Dermis blood vessel endothelial cell (primary cell): ENCODE measurements at places on chromosomes 16 and 17.

DNA sequence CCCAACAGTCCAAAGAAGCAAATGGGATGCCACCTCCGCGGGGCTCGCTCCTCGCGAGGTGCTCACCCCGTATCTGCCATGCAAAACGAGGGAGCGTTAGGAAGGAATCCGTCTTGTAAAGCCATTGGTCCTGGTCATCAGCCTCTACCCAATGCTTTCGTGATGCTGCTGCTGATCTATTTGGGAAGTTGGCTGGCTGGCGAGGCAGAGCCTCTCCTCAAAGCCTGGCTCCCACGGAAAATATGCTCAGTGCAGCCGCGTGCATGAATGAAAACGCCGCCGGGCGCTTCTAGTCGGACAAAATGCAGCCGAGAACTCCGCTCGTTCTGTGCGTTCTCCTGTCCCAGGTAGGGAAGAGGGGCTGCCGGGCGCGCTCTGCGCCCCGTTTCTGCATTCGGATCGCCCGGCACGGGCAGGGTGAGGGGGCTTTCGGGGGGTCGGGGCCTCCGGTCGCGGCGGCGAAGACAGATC lies at the start of gene CDH13:
CDH13 (plus strand) TSS at position 179 of the 471 bp plus-strand sequence.
- peak; percentile 68 for DNase-seq

GRCh38 chr17:30472238-30472890 lies 4.8 kb upstream of the GOSR1 start:
- no peak for DNase-seq

GRCh38 chr17:2174468-2175293 lies 119.8 kb downstream of the HIC1 start:
- peak; percentile 96 for DNase-seq

DNA sequence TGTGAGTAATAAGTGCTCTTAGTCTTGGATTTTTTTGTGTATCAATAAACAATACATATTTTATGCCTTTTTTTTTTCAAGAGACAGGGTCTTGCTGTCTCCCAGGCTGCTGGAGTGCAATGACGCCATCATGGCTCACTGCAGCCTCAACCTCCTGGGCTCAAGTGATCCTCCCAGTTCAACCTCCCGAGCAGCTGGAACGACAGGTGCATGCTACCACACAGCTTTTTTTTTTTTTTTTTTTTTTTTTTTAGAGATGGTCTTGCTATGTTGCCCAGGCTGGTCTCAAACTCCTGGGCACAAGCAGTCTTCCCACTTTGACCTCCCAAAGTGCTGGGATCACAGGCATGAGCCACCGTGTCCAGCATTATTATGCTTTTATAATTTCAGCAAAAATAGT lies 13.0 kb downstream of the ACSF2 start:
- no peak for DNase-seq

- no peak for DNase-seq
Observed at GRCh38 chr17:35448899-35449227, 297 bp upstream of the SLFN13 start.

DNA sequence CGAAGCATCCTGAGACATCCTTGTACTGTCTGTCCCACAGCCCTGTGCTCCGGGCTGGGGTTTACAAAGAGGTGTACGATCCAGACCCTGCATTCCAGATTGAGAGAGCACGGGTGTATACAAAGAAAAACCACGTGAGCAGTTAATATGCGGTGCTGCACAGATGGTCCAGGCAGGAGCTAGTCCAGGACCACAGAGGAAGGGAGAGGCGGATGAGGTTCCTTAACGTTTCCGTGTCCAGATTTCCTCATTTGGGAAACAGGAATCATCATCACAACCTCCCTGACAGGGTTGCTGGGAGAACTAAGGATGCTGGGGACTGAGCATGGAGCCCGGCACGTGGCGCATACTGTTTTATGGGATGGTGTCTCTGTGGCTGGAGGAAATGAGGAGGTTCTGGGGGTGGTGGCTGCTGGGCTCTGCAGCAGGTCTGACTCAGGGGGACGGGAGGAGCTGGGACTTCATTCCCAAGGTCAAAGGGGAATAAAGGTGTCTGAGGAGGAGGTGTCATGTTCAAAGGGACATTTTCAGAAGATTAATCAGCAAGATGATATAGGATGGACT lies 26.2 kb downstream of the WIPI1 start:
- no peak for DNase-seq

DNA sequence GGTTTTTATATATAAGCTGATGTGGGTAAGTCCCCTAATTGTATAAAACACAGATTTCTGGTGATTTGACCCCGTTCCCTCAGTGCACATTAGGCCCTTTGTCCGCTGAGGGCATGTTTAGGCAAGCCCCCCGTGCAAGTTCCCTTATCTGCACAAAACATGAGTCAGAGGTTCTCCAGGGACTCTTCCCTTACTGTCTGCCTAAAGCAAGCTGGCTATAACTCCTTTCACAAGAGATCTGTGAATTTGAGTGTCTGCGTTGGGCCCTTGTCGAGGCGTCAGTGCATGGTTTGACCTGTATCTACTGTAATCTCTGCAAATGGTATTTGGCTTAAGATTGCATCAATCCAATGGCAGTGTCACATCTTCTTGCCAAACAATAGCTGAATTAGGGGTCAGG lies 712.8 kb downstream of the CDH8 start:
- no peak for DNase-seq

DNA sequence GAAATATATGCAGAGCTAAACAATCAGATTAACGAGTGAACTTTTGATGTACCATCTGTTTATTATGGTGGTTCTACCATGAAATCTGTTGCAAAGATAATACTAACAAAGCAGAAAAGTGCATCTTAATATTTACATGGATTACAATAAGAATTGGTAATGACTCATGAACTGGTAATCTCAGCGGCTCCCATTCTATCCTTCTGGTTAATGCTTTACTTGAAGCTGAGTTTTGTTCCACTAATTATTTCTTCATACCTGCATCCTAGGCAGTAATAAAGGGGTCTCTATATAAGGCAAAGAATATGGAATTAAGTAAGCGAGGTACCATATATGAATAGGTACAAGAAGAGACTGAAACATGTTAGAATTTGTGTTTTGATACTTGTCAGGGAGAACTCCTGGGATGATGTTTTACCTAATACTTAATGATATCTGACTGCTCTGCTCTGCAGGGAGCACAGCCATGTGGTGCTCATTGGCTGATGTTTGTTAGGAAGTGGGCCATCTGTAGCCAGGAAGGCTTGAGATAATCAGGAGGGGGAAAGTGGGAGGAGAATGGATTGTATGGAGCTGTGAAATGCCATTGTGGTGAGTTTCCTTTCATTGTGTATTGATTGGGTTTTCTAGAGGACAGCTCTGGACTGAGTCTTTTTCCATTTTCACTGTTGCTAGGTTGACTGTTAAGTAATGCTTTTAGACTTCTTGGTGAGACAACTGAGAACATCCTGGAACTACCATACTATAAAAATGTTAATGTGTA lies 52.6 kb downstream of the MAP2K6 start:
- DNase-seq, result peak; percentile 96

- no peak for DNase-seq
Observed at GRCh38 chr17:38564254-38564837, 41.4 kb downstream of the SRCIN1 start.

DNA sequence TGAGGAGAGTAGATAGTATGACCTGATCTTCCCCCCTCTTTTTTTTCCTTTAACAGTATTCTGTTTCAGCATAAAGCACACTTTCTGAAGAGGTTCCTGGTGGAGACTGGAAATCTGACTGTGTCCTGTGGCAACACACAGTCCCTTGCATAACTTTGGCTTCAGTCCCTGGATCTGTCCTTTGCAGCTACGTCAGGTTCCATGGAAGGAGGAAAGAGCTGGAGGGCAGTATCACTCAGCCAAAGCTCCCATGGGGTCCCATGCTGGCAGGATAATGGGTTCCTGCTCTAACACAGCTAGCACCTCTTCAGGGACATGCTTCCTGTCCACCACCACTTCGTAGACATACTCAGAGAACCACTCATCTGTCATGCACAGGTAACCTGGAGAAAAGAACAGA lies 13.3 kb upstream of the SLC6A4 start:
- no peak for DNase-seq

DNA sequence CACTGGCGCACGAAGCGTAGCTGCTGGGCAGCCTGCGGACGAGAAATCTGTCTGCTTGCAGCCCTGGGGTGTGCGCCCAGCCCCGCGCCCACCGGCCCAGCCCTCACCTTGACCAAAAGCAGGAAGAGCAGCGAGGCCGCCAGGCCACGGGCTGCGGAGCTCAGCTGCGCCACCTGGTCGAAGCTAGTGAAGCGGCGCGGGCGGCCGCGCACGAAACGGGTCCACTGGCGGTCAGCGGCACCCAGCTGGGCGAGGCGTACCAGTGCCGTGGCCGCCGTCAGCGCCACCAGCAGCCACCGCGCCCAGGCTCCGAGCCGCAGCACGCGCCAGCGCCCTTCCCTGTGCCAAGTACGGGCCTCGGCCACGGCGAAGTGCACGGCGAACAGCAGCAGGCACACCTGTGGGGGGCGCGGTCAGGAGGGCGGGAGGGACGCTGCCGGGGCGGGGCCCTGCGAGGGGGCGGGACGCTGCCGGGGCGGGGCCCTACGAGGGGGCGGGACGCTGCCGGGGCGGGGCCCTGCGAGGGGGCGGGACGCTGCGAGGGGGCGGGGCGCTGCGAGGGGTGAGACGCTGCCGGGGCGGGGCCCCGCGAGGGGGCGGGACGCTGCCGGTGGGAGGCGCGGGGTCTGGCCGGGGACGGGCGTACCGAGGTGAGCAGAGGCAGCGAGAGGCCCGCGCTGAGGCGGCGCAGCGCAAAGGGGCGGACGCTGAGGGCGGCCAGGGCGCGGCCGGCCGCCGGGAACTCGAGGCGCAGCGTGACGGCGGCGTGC lies 43.2 kb downstream of the TSC2 start:
- peak; percentile 83 for DNase-seq

DNA sequence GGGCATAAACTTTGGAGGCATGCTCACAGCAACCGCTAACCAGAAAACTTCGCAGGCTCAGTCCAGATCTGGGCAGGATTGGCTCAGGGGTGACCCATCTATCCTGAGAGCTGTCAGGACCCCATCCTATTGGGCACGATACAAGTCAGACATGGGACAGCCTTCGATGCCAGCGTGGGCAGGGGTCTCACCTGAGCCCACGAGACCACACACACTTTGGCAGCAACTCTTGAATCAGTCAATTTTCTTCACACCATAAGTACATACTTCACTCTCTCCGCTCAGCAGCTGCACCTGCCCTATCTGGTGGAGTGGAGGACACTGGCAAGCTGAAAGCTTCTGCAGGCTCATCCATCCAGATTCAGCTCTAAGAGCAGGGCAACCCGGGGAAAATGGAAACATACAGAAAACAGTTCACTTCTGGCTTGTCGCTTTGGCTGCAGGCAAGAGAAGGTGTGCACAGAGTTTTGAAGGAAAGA lies 48.3 kb downstream of the ZFHX3 start:
- DNase-seq, result no peak

DNA sequence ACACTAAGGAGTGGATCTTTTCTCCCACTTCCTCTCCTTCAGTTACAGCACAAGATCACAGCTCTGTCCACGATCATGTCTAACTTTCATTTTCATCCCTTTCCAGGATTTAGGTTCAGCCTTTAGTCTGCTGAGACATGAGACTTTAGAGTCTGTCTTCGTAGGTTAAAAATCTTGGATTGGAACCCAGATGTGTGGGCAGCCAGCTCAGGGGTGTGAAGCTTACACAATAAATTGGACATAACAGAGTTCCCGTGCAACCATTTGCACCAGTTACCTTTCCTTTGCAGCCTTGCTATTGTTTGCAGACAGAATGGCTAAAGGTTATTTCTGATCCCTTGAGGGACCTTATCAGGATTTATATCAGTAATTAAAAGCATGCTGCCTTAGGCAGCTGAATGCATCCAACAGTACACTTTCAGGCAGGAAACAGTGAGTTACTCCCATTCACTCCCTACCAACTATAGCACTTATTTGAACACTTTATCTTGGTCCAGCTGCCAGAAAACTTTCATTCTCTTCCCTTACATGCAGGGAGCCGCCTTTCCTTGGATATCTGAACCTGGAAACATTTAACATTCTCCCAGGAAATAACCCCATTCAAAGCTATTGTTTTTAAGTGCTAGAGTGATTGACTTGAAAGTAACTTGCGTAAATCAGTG lies 87.3 kb downstream of the TMEM100 start:
- peak; percentile 17 for DNase-seq

DNA sequence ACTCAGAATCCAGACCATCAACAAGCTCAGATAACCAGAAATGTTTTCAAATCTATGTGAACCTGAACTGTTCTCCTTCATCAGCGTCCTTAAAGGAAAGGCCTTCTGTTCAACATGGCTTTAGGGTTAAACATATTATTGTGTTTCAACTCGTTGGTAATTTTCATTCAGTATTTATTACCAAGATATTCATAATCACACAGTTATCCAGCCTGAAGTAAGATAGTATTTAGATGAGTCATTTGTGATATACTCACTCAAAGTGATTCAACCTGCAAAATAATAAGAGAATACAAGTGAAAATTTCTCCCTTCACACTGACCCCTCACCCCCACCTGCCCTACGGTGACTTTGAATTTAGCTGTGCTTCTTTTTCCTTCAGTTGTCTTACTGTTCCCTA lies 3.0 kb downstream of the CYLD start:
- DNase-seq, result peak; percentile 23

DNA sequence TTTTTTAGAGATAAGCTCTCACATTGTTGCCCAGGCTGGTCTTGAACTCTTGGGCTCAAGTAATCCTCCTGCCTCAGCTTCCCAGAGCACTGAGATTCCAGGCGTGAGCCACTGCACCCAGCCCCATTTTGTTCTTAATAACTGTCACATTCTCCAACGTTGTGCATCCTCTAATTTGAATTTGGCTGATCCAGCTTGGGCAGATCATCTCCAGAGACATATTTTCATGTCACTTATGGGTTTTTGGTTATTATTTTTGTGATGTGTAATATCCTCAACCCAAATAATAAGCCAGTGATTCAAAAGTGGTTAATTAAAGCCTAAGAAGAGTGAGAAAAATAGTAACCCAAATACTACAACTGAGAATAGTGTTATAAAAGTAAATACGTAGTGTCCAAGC lies 16.2 kb upstream of the COL1A1 start:
- no peak for DNase-seq
